ENCODE measurements at places on chromosomes 7 and 10.

- no peak for DNase-seq
Measured at GRCh38 chr10:113622831-113623230, 41.0 kb downstream of the NRAP start.

DNA sequence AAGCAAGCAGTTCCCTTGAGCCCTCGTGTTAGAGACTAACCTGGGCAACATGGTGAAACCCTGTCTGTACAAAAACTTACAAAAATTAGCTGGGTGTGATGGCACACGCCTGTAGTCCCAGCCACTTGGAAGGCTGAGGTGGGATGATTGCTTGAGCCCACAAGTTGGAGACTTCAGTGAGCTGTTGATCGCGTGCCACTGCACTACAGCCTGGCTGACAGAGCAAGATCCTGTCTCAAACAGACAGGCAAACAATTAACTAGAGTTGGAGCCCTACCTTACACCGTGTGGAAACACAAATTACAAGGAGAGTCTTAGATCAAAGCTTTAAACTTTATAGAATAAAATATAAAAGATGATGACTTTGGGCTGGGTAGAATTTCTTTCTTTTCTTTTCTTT, 219.5 kb downstream of the CUX1 start:
- DNase-seq = no peak

GRCh38 chr7:98250789-98251188, 1.2 kb downstream of the TECPR1 start:
- DNase-seq = peak; percentile 6

- no peak for DNase-seq
Measured at GRCh38 chr10:118042827-118043242, 3.9 kb downstream of the RAB11FIP2 start.

- DNase-seq = no peak
Measured at GRCh38 chr7:28674359-28674782, 262.1 kb downstream of the CREB5 start.

- DNase-seq = no peak
Measured at GRCh38 chr7:1024331-1024841, 20.0 kb upstream of the GPR146 start.
